ENCODE measurements at places on chromosomes 1 and 21.

GRCh38 chr1:183239220-183239742 lies 53.2 kb downstream of the LAMC2 start:
- DNase-seq = no peak

GRCh38 chr1:161076410-161076809 lies 6.7 kb upstream of the ARHGAP30 start:
- no peak for DNase-seq

DNA sequence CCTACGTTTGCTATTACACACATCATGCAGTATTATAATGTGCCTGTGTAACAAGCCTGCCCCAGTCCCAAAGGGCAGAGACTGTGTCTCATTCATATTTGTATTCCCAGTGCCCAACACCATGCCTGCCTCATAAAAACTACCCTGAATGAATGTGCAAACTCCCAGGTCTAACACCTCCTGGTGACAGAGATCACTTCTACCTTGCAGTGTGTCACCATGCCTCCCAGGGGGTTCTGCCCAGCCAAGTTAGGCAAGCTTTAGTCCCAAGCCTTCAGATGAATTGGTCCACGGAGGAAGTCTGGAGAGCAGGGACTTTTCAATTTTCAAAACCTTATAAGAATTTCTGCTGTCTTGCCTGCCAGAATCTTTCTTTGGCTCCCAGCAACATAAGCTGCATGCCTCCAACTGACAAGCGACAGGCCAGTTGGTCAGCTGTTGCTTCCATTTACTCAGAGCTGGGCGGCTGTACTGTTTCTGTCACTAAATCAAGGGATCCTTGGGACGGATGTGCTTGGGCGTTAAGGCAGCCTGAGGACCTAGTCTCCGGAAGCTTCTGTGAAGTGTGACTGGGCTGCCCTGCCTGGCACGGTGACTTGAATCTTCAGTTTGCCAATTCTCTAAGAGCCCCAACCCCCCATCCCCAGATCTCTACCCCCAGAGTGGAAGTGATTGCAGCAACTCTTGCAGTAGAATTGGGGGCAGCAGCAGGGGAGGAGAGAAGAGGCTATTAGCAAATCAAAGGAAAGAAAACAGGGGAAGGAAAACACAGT lies 1.2 kb downstream of the RXRG start:
- DNase-seq = no peak

- no peak for DNase-seq
Observed at GRCh38 chr21:45590726-45591618, 48.7 kb upstream of the SLC19A1 start.

GRCh38 chr1:205259324-205259832 lies 31.6 kb downstream of the TMCC2 start:
- no peak for DNase-seq

All from glomerular endothelial cell (primary cell).